ENCODE measurements at places on chromosomes 12 and 14.

DNA sequence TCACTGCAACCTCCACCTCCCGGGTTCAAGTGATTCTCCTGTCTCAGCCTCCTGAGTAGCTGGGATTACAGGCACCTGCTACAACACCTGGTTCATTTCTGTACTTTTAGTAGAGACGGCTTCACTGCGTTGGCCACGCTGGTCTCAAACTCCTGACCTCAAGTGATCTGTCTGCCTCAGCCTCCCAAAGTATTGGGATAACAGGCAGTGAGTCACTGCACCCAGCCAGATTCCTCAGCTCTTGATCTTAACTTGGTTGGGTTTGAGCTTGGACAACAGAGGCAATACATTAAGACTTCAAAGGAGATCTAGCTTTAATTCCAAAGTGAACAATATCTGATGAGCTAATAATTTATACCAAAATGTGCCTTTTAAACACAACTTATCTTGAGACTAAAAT, 5.6 kb downstream of the DAZAP2 start:
- no peak for DNase-seq

DNA sequence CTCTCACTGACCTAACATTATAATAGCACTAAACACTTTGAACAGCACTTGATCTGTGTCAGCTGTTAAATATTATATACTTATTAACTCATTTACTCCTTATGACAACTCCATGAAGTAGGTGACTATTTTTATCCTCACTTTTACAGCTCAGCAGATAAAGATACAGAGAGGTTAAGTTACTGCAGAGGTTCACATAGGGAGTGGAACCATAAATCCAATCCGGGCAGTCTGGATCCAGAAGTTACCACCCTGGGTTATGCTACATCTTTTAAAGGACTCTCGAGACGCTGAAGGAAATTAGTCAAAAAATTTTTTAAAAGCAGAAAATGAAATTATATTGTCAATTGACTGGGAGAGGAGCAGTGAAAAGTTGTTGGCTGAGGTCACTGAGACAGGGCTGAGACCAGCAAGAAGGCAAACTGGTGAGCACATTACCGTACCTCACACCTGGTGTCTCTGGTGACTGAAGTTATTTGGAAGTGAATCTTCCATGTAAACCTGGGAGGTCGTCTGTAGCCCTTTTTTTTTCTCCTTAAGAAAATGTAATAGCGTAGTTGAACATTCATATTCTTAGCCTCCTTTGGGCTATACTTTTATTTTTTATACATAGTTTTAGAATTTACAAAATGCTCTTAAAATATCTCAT, 1.2 kb upstream of the RIMKLB start:
- no peak for DNase-seq

- DNase-seq: no peak
Observed at GRCh38 chr12:42104784-42105183, 39.9 kb downstream of the GXYLT1 start.

DNA sequence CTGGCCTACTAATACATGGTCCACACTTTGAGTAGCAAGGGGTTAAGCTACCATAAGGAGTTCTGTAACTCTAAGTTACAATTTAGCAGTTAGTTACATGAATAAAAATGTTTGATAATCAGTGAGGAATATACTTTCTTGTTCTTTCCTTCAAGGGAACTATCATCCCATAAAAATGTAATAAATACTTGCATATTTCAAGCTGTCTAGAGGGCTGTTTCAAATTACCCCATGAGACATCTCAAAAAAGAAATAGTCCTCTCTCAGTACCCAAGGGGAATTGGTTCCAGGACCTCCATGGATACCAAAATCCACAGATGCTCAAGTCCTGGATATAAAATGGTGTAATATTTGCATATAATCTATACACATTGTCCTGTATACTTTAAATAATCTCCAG, 48.7 kb upstream of the GNG2 start:
- DNase-seq: no peak

DNA sequence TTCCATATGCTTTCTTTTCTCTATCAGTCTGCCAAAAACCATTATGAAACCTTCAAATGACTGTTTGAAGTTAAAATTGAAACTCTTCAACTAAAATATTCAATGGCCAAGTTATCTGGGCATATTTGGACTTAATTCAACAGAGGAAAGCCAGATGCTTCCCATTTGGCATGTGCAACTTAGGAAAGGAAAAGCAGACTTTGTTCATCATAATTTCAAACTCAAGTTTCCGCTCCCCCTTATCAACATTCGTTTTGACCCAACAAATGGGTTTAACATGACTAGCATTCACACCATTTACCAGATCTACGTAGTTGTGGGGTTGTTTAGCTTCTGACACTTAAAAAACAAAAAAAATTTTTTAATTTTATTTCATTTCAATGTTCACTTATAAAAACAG, 75.7 kb downstream of the PLEKHG7 start:
- DNase-seq: no peak

DNA sequence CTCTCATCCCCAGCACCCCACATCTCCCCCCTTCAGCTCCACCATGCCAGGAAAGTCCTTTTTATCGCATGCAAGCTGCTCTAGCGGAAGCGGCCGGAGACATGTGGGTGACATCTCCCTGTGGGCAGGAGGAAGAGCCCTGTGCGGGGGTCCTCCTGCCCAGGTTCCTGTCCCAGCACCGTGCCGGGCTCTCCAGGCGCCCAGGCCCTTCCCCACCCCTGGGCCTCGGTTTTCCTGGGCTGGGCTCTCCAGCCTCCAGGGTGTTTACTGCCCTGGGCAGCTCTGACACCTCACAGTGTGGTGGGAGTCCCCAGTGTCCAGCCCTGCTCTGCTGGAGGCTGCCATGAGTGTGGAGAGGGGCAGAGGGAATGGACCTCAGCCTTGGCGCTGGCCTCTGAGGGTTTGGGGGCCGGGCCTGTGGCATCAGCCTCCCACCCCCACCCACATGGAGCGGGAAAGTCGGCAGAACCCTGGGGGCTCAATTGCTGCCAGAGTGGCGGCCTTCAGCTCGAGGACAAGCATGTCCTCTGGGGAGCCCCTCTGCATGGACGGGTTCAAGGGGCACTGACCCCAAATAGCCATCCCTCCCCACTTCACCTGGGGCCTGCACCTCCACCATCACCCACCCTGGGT, 16.9 kb downstream of the ASPG start:
- no peak for DNase-seq

DNA sequence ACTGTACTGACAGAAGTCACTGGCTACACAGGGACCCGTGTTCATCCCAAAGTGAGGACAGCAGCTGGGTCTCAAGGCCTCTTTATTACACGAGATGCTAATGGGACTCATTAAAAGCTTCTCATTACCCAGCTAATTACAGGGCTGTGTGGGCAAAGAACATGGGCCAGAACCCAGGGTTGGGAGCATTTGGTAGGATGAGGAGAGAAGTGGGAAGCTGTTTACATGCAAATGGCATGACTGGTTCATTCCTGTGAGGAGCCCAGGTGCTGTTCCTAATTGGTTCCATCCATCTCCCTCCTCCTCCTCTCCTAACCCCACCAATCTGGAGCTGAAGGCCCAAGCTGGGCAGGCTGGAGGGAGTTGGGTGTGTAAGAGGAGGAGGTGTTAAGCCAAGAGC, 8.9 kb upstream of the TAC3 start:
- DNase-seq: no peak

DNA sequence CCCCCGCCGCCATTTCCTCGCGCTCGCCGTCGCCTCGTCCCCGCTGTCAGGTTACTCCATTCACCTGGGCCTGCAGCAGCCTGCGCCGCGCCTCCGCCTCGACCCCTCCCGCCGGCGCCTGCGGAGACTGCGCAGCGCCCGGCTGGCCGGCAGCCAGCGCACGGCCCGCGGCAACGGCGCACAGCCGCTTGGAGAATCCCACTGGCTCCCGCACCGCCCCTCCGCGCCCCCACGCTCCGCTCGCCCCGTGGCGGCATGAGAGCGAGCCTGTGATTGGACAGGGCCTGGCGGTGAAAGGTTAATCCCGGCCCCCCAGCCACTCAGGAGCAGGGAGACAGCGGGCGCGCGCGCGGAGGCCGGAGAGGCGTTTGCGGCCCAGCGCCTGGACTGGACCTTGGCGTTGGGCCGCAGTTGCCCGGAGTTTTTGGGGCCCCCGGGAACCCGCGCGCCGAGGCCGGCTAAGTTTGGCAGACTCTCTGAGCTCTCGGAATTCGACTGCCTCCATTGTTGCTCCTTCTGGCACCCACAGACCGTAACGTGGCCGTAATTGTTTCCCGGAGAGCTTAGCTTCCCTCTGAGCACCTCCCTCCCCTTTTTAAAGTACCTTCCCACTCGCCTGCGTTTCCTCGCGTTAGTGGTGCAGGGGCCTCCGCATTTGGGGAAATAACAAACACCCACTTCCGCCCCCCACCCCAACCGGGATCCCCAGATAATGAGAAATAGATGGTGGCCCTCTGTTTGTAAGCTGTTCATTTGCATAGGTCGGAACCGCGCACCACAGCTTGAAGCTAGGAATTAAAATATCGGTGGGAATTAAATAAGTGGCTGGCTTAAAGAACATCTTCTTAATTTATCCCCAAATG, at the start of gene DICER1:
Gene DICER1 (minus strand): TSS at position 203 of the 863 bp plus-strand sequence. CDS start 24,071 bp downstream, outside the sequence.
- peak; percentile 77 for DNase-seq

DNA sequence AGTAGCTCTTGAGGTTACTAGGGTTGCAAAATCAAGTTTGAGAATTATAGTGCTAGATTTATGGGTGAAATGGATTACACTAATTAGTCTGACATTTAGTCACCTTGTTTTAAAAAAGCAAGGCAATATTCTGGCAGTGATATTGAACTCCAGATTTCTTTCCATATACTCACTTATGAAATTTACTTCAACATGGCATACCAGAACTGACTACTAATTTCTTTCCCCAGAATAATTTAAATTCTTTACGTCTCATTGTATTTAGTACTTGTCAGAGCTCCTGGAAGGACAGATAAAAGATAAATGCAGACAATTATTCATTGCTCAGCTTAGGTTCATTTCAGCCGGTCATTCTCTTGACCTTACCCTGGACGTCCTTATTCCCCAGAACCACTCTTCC, 24.3 kb downstream of the EMP1 start:
- DNase-seq: no peak

DNA sequence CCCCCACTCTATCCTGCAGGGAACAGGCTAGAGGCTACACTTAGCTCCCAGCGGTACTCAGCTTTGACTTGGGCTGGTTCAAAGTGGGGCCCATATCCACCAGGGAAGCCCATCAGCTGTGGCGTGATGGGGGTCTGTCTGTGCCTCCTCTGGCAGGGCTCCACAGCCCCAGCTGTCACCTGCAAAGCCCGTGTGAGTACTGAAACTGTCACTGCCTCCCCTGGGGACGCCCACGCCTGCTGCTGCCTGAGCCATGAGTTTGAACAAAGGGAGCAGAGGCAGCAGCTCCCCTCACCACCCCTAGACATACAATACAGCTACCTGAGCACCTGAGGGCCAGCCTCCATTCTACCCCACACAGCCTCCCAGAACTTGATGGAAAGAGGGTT, 5.0 kb downstream of the REM2 start:
- DNase-seq: no peak

GRCh38 chr14:37251775-37252174, 54.0 kb downstream of the MIPOL1 start:
- no peak for DNase-seq
